ENCODE measurements at places on chromosomes 2 and 18.

DNA sequence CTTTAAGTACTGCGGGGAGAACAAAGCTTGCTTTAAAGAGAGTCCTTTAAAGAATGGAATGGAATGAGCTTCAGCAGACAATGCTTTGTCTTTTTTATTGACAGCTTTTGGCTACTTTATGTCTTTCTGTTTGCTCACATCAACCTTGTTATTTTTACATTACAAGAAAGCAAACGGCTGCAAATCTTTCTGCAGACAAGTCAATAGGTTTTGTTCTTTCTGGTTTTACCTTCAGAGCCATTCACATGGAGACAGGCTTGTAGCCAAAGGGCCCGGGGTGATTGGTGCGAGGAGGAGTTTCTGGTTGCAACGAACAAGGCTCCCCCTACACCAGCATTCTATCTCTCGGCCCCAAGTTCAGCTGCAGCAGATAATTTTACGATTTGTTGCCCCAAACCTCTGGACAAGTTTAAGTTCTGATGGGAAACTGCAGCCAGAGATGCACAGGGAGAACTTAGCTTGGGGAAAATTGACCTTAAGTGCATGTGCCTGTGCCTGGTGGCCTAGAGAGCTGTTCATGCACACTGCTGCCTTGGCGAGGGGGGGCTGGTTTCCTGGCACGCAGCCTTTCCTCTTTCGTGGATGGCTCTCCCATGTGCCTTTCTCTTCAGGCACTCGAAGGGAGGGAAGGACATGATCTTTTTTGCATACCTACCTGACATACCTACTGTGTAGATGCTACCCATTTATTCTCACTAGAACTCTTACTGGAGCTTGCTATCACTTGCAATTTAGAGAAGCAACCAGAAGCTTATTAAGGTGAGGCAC, 543.2 kb downstream of the DCDC2C start:
- DNase-seq = no peak

GRCh38 chr2:96679848-96680247, 37.3 kb downstream of the FER1L5 start:
- no peak for DNase-seq

- no peak for DNase-seq
Measured at GRCh38 chr18:47110492-47111274, 39.6 kb downstream of the HDHD2 start.

- DNase-seq = no peak
Measured at GRCh38 chr18:48679236-48679635, 140.4 kb downstream of the CTIF start.

DNA sequence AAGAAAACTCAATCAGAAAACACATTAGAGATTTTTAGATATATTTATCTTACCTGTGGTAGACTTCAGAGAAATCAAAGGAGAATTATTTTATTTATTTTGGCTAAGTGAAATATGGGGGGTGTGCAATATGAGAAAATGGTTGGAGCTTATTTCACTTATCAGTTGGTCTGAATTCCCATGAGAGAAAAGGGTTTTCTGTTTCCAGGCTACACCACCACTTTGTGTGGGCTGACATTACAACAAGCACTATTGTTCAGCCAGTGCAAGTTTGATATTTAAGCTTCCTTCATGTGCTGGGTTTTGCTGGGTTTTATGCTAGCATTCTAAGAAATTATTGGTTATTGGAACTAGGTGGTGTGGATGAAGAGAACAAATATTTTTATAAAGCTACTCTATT, 33.5 kb downstream of the RMND5A start:
- no peak for DNase-seq

DNA sequence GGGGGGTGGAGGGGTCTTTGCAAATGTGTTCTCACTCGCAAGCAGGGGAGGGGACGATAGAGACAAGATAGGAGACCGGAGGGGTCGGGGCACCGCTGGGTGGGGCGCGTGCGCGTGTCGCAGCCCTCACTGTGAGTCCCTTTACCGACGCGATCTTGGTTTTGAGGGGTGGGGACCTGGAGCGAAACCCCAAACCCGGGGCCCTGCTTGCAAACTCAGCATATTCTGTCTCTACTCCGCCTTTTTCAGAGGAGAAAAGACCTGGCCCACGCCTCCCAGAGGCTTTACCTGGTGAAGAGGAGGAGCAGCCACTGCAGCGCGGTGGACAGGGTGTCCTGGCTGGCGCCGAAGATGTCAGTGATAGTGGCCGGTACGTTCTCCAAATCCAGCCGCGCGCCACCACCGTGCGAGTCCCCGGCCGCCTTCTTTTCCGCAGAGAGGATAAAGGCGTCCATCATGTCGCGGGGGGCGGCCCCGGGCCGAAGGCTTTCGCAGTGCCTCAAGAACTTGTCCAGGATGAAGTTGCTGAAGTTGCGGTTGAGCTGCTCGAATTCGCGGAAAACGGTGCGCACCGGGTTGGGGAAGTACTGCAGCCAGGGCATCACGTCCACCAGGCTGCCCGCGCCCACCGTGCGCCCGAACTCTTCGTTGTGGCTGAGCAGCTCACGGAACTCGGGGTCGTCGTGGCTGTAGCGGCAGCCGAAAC, 1.7 kb downstream of the CYP1B1 start:
- DNase-seq = no peak

- no peak for DNase-seq
Measured at GRCh38 chr18:70169747-70170146, 35.7 kb downstream of the RTTN start.

DNA sequence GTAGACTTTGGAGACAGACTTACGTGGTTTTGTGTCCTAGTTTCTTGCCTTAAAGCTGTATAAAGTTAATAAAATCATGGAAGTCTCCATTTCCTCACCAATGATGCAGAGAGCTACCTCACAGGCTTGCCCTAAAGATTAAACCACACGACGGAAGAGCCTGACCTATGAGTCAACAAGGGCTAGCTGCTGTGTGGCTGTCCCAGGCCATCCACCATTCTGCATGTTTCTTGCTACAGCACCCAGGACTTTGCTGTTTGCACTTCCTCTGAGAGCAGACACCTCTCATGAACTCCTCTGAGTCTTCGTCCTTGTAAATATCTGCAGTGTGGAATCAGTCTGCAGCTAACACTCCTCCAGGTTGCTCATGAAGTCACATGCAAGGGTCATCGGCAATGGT, 160.0 kb upstream of the TRIB2 start:
- peak; percentile 5 for DNase-seq

DNA sequence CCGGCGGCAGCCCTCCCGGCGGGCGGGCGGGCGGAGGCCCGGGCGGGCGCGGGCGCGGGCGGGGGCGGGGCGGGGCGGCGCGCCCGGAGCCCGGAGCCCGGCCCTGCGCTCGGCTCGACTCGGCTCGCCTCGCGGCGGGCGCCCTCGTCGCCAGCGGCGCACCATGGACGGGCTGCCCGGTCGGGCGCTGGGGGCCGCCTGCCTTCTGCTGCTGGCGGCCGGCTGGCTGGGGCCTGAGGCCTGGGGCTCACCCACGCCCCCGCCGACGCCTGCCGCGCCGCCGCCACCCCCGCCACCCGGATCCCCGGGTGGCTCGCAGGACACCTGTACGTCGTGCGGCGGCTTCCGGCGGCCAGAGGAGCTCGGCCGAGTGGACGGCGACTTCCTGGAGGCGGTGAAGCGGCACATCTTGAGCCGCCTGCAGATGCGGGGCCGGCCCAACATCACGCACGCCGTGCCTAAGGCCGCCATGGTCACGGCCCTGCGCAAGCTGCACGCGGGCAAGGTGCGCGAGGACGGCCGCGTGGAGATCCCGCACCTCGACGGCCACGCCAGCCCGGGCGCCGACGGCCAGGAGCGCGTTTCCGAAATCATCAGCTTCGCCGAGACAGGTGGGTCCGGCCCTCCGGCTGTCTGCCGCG, at the start of gene INHBB:
INHBB (plus strand) TSS at position 111 of the 641 bp plus-strand sequence; CDS start at position 164, 53 bp downstream.
- no peak for DNase-seq

- DNase-seq = no peak
Measured at GRCh38 chr18:79912994-79913831, 38.2 kb downstream of the SLC66A2 start.

GRCh38 chr2:60368456-60368855, 185.0 kb downstream of the BCL11A start:
- DNase-seq = no peak

- no peak for DNase-seq
Measured at GRCh38 chr18:77059294-77059916, 73.2 kb downstream of the MBP start.

DNA sequence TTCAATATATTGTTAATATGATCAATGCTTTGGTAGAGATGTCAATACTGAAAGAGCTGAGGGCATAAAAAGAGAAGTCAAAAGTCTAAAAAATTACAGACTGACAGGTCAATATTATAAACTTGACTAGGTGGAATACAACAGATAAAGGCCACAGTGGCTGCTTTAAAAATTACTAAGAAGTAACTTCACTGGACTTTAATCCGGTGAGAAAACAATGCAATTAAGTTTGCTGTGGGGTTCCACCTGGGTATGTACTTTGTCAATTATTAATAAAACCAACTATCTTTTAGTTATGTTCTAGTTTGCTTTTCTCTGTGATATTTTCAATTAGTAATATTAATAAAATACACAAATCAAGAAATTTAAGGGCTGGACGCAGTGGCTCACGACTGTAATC, 44.7 kb downstream of the RAPH1 start:
- no peak for DNase-seq

- no peak for DNase-seq
Measured at GRCh38 chr18:37962316-37962966, 396.8 kb upstream of the CELF4 start.

DNA sequence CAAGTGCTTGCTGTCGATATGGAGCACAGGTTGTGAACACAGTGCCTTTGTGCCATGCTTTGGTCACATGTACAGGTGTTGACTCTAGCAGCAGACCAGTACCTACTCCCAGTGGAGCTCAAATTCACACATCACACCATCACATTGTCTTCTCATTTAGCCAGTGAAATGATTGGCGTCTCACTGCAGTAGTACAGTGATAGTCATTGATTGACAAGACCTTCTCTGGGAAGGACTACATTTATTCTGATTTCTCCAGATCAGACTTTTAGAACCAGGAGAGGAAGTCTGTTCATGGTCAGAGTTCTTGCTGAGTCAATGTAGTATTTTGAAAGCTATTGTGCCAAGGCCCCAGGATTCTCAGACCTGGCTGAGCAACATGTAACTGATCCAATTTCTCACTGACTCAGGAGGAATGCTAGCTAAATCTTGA, 75.2 kb downstream of the FMNL2 start:
- DNase-seq = no peak

- peak; percentile 45 for DNase-seq
Measured at GRCh38 chr2:203869223-203870042, 1.9 kb downstream of the CTLA4 start.

DNA sequence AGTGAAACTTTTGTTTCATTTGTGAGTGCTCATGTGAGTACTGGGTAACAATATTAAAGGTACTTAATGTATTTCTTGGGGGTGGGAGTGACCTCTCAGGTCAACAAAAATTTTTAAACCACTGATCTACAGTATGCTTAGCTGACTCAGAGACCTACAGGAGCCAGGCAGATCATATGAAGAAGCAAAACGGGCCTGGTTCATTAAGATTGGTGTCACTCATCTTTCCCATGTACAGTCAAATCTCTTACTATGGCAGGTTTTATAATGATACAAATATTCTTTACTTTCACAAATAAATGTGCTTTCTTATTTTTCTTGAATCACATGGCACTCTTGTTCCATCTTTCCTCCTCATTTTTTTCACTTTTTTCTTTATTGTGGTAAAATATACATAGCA, 7.7 kb upstream of the TMSB10 start:
- no peak for DNase-seq
